Kidney epithelial cell (primary cell): ENCODE measurements at places on chromosomes 6 and 20.
A peak's percentile ranks its signal among the peaks of the same experiment; 100 is the strongest.

- DNase-seq = no peak
Observed at GRCh38 chr20:49313283-49313682, 35.4 kb upstream of the ZNFX1 start.

- no peak for DNase-seq
Observed at GRCh38 chr6:160221918-160222317, 36.7 kb downstream of the SLC22A2 start.

- peak; percentile 54 for DNase-seq
Observed at GRCh38 chr20:57560554-57561355, at the start of gene PCK1. Gene PCK1 (plus strand): TSS chr20:57561110. CDS start chr20:57561412, 302 bp downstream.

GRCh38 chr20:64216036-64216435, 39.5 kb upstream of the PCMTD2 start:
- DNase-seq = no peak

DNA sequence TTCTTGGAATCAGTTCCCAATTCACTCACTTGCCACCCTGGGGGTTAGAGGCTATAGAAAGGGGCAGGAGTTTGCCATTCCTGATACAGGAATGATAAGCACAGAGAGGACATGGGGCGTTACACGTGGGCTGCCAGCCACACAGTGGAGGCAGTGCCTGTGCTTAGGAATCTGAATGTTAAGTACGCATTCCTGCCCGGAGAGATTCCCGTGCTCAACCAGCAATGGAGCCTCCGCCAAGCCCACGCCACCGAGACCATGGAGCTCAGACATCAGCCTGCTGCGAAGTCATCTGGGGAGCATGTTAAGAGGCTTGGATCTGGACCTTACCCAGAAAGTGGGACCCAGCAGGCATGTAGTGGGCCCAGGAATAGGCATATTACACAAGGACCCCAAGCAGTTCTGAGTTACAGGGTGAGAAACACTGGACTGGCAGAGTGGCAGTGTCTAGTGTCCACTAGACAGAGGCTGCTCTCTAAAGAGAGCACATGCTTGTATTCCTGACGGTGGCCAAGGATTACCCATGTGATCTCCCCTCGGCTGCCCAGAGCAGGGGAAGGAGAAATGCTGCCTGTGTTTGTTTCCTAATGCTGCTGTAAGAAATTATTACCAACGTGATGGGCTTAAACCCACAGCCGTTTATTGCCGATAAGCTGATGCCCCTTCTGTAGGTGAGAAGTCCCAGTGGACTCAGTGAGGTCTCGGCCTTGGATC, 138.2 kb downstream of the BMP7 start:
- DNase-seq = no peak

DNA sequence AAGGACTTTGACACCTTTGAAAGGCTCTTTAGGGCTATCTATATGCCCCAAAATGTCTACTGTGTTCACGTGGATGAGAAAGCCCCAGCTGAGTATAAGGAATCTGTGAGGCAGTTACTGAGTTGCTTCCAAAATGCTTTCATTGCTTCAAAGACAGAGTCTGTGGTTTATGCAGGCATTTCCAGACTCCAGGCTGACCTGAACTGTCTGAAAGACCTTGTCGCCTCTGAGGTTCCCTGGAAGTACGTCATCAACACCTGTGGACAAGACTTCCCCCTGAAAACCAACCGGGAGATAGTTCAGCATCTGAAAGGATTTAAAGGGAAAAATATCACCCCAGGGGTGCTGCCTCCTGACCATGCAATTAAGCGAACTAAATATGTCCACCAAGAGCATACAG, 65.2 kb downstream of the GCNT2 start:
- no peak for DNase-seq

GRCh38 chr6:135418040-135418760, 79.3 kb downstream of the AHI1 start:
- no peak for DNase-seq

- no peak for DNase-seq
Observed at GRCh38 chr6:164230804-164231203, 816.3 kb downstream of the QKI start.

DNA sequence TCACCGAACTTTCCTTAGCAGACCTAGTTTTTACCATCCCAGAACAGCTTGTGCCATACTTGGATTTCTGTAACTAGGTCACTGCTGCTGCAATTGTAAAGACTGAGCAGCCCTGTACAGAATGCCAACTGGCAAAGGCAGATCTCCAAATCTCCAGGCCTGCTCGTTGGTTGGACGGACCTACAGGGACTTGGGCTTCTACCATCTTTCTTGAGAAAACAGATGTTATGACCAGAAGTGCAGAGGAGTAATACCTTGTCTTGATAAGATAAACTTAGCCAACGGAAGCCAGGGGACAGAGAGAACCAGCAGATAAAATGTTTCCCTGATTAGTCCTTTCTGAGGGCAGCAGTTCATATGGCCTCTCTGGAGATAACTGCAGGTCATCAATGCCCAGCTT, 304.1 kb downstream of the RFPL4B start:
- no peak for DNase-seq

GRCh38 chr6:47344022-47344421, 34.3 kb upstream of the TNFRSF21 start:
- no peak for DNase-seq

DNA sequence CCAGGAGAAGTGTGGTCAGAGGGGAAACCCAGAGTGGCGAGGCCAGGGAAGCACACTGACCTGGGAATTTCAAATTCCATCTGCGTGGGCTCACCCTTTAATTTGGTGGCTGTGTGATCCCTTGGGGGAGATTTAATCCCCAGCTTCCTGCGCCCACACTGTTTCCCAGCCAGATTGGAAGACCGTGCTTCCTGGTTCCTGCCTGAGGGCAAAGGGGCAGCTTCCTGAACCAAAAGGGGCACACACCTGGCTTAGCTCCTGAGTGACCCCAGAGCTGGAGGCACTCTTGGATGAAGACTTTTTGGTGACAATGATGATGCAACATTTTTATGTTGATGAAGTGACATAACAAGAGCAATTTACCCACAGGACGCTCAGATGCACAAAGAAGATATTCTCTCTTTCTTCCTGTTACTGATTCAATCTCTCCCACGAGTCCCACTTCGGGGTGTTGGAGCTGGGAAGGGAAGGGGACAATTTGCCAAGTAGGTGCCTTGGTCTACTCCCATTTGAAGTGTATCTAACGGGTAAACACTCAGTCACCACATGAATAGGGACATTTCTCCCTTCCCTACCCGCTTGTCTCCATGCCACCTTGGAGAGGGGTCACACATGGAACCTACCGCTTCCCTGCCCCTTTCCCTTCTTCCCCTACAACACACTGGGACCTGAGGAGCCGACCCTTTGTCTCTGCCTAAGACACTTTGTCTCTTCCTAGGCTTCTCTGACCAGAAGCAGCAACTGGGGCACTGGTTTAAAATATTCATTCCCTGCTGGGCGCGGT, 28.6 kb upstream of the CDKN1A start:
- no peak for DNase-seq

DNA sequence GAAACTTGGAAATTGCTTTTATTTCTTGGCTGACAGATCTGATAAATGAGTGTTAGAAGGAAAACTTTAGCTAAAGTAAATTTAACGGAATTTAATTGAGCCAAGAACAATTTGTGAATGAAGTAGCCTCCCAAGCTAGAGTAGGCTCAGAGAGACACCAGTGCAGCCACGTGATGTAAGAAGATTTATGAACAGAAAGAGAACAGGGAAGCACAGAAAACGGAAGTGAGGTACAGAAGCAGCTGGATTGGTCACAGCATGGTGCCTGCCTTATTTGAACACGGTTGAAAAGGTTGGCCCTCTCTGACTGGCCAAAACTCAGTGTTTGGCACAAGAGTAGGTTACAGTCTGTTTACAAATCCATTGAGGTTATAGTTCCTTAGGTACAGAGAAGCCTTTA, 29.5 kb upstream of the IFNGR1 start:
- no peak for DNase-seq

DNA sequence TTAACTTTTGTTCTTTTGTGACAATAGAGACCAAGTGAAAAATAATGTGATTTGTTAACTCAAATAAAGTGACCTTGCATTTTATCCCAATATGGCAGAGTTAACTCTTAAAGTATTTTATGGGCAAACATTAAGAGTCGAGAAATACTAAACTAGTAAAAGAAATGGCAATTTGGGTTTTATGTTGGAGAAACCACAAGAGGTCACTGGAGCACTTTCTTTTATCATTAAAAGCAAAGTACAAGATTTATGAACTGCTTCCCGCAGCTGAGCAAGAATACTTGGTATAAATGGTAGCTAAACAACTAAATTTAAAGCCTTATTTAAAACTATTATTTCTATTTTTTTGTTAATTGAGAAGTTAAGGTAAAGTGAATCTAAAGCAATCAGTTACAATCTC, 33.5 kb upstream of the MCM9 start:
- DNase-seq = no peak

DNA sequence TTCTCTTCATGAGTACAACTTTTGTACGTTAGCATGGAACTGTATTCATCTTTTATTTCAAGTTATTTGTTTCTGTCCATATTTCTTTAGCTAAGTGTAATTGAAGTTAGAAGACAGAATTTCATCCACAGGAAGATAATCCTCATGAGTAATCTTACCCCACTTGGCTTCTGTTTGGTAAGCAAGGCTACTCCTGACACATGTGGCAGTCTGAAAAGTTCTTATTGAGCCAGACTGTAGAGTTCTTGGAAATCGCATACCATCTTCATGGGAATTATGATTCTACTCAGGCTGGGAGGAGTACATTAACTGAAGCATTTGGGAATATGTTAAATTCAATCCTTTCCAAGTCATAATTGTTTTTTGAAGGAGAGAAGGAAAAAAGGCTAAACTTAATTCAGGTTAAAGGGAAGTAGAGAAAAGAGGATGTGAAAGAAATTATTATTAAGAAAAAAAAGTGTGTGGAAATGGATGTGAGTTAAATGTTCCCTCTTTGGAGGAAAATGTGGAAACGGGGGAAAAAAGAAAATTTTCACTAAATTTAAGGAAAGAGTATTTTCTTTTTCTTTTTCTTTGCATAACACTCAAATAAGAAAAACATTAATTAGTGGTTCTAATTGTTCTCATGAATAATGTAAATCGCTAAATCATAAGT, 41.5 kb upstream of the TENT5A start:
- DNase-seq = no peak

DNA sequence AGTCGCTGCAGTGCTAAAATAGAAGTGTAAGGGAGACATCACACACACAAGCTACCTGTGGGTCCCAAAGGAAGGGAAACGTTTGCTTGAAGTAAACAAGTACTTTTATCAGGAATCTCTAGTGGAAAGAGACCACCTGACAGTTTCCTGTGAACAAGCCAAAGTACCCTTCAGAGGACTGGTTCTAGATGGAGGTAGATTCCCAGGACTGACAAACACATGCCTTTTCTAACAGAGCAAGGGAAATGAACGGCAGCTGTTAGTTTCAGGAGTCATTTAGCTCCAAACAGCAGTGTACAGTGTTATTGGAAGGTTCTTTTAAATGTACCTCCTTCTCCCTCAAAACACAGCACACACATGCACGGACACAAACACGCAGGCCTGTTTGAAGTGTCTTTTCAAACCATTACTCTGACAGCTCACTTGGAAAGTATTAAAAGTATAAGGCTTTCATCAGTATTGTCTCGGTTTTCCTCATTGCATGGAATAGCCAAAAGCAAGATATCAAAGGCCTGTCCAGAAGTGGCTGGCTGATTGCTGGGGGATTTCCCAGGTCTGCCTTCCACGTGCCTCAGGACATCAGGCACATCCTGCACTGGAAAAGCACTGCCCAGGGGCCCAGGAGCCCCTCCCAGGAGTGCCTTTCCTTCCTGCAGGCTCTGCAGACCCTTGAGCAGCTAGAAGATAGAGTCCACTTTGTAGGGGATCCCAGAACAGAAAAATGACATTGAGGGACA, 393.2 kb upstream of the SOX4 start:
- no peak for DNase-seq

- DNase-seq = no peak
Observed at GRCh38 chr20:62822788-62823651, 6.2 kb downstream of the COL9A3 start.

DNA sequence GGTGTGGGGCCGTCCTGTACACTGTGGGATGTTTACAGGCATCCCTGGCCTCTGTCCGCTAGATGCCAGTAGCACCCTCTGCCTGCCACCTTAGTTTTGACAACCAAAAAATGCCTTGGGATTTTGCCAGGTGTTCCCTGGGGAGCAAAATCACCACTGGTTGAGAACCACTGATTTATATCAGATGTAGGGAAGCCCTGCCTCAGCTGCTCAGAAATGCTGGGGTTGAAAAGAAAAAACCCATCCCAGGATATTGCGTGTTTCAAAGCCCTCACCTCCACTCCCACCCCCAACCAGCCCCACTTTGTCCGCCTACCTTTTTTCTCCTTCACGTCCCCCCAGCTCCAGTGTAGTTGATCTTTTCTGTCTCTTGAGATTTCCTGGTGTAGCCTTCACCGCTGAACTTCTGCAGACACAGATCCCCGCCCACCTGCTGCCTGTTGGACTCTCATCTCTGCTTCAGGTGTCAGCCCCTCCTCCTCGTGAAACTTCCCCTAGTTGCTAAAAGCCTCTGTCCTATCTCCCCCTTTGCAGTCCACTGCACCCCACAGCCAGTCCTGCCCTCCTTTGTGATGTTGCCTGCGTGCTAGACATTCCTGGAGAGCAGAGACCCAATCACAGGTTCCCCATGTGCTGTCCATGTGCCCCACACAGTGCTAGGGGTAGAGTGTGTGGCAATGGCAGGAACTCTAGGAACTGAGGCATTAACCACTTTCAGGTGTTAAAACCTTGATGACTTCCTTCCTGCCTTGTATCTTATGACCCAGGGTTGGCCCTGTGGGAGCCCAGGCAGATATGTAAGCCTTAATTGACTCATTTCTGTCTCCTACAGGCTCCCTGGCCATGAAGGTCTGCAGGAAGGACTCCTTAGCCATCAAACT, 98.9 kb downstream of the TBC1D7 start:
- no peak for DNase-seq
